ENCODE measurements at places on chromosomes 3 and 15.

- DNase-seq: no peak
These were observed 21.6 kb upstream of the PSTPIP1 start for GRCh38 chr15:76973362-76973743.

- no peak for DNase-seq
These were observed 84.0 kb downstream of the LIPC start for GRCh38 chr15:58515807-58516206.

DNA sequence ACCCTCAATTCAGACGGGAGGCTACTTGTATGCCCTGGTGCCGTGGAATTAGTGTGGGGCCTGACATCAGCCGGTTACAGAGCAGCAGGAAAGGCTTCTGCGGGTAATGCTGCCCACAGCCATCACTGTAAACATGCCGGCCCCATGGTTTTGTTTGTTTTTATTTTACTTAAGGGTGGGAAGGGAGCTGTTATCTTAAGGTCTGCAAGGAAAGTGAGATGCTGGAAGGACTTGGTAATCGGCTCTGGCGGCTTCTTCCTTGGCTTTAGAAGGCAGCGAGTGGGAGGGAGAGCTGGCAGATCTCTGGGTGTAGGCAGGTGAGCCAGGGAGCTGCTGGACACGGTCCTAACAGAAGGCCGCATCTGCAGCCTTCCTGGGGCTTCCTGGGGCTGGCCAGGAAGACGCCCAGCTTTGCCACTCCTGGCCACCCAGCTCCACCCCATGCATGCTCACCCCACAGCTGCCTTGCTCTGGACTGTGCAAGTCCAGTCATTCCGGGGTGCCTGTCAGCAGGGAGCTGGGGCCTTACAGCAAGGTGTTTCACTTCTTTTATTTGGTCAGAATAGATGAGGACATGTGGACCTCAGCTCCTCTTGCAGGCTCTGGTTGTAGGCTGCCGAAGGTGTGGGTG is 54.1 kb upstream of the FURIN start:
- no peak for DNase-seq

DNA sequence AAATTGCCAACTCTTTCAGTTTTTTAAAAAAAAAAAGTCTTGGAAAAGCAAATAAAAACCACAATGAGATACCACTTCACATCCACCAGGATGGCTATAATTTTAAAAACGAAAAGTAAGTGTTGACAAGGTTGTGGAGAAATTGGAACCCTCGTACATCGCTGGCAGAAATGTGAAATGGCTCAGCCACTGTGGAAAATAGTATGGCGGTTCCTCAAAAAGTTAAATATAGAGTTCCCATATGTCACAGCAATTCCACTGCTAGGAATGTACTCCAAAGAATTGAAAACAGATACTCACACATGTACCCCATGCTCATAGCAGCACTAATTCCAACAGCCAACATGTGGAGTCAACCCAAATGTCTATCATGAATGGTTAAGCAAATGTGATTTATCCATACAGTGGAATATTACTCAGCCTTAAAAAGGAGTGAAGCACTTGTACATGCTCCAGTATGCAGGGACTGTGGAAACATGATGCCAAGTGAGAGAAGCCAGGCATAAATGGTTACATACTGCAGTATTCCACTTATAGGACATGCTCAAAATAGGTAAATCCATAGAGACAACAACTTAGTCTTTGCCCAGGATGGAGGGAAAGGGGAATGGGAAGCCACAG is 73.8 kb upstream of the PCSK6 start:
- no peak for DNase-seq

DNA sequence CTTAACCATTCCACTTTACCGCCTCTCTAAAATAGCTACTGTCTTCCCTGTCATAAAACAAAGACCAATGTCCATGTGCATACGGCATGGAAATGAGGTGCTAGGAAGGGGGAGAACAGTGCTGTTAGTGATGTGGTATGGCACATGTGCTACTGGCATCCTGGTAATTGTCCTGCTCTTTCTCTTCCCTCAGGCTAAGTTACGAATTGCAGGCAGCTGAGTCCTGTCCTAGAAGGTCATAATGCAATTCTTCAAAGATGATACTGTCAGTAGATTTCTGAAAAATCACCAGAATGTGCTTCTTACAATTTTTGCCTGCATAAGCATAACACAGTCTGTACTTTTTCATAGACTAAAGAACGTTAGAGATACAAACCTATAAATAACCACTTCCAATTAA is 216.8 kb downstream of the RSL24D1 start:
- DNase-seq: no peak
